ENCODE measurements at places on chromosomes 11 and 22. TPM values are rescaled to one million over a fixed set of nuclear protein-coding genes. Genes with fewer than 3 reads are reported as not detected.

GRCh38 chr11:96393753-96394348 lies 4.0 kb downstream of the JRKL start:
- no peak for DNase-seq

- DNase-seq, result no peak
Measured at GRCh38 chr11:16194566-16194965, 161.8 kb downstream of the SOX6 start.

The PRODH gene
- total RNA-seq, result 13.3 TPM

The SYT8 gene
- not detected for total RNA-seq

The CD44 gene
- total RNA-seq, result 14.0 TPM

Data from left ventricle myocardium inferior (tissue), 1 donor.